ENCODE measurements at places on chromosomes 13 and 19.

GRCh38 chr13:83340170-83340569 is 542.1 kb downstream of the SLITRK1 start:
- no peak for DNase-seq

GRCh38 chr13:77040076-77040475 is 13.1 kb upstream of the FBXL3 start:
- no peak for DNase-seq

- no peak for DNase-seq
Observed at GRCh38 chr13:42492372-42492920, 81.5 kb upstream of the TNFSF11 start.

GRCh38 chr13:78881751-78882150 is 222.8 kb upstream of the OBI1 start:
- no peak for DNase-seq

- DNase-seq = no peak
Observed at GRCh38 chr13:46345866-46346265, 41.2 kb downstream of the RUBCNL start.

GRCh38 chr19:4124638-4125037 is 716 bp upstream of the MAP2K2 start:
- DNase-seq = no peak

DNA sequence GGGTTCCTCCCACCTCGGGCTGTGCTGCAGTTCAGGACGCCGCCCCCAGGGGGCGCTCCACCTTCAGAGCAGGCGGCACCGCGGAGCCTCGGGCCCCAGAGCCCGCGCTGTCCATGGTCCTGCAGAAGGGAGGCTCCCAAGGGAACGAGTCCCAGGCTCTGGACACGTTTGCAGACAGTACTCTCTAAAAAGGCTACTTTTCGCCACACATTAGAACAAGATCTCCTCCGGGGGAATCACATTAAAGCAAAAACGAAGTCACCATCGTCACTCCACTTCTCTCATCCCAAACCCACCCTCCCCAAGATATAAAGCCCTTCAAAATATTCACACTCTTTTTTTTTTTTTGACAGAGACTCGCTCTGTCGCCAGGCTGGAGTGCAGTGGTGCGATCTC is 4.6 kb upstream of the SIGLEC10 start:
- DNase-seq = peak; percentile 67

DNA sequence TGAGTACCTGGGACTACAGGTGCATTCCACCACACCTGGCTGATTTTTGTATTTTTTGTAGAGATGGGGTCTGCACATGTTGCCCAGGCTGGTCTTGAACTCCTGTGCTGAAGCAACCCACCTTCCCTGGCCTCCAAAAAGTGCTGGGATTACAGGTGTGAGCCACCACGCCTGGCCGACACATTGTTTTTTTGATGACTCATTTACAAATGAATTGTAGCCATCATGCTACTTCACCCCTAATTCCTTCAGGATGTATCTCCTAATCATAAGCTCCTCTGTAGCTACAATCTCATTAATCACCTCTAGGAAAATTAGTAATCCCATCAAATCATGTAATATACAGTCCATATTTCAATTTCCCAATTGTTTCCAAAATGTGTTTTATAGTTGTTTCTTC is 17.9 kb downstream of the RELB start:
- DNase-seq = no peak

- DNase-seq = no peak
Observed at GRCh38 chr13:83906240-83906820, 24.1 kb upstream of the SLITRK1 start.

GRCh38 chr13:75803164-75803611 is 167.1 kb downstream of the LMO7 start:
- peak; percentile 24 for DNase-seq

DNA sequence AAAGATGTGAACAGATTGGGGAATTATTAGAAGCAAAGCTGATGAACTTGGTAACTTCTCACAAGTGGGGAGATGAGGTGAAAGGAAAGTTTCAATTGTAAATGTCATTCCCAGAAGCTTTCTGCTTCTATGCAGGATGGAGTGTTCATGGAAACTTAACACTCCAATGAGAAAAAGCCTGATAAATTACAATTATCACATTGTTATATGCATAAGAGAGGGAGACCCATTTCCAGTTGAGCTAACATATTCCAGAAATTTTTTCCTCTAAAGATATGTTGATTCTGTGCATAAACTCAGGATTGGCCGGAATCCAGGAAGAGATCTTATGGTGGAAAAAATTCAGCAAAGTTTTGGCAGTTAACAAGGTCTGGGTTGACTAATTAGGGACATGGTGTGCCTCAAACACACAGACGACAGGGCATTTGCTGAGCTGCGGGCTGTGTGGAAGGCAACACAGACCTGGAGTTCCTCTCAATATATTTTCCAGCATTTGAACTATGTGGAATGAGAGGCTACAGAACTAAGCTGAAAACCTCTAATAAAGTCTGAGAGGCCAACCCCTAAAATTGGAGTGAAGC is 64.9 kb upstream of the FGF14 start:
- no peak for DNase-seq

- DNase-seq = no peak
Observed at GRCh38 chr13:98535501-98536354, 41.2 kb downstream of the STK24 start.

- DNase-seq = no peak
Observed at GRCh38 chr13:49063011-49063410, 87.3 kb downstream of the FNDC3A start.

DNA sequence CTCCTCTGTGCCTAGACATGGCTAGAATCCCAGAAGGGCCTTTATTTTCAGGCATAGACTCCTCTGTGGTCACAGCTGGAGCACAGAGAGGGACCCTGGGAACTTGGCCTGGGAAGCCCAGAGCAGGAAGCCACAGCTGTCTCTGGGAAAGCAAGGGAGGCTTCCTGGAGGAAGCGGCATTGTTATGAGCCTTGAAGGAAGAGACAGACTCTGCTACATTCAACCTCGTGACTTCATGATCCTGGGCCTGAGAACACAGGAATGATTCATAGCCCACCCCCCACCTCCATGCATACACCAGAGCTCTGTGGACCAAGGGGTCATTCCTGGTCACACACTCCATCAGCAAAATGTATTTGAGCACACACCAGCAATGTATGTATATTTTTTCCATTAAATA is 8.6 kb downstream of the RDH8 start:
- DNase-seq = no peak

DNA sequence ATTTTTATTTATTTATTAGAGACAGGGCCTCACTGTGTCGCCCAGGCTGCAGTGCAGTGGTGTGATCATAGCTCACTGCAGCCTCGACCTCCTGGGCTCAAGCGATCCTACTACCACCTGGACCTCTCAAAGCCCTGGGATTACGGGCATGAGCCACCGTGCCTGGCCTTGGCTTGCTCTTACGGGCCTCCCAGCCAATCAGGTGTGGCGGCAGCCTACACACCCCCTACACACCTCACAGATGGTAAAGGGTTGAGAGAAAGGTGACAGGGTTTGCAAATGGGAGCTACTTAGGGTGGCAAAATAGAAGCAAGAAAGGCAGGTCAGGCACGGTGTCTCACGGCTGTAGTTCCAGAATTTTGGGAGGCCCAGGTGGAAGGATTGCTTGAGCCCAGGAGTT is 1.0 kb upstream of the ZBTB32 start:
- no peak for DNase-seq

DNA sequence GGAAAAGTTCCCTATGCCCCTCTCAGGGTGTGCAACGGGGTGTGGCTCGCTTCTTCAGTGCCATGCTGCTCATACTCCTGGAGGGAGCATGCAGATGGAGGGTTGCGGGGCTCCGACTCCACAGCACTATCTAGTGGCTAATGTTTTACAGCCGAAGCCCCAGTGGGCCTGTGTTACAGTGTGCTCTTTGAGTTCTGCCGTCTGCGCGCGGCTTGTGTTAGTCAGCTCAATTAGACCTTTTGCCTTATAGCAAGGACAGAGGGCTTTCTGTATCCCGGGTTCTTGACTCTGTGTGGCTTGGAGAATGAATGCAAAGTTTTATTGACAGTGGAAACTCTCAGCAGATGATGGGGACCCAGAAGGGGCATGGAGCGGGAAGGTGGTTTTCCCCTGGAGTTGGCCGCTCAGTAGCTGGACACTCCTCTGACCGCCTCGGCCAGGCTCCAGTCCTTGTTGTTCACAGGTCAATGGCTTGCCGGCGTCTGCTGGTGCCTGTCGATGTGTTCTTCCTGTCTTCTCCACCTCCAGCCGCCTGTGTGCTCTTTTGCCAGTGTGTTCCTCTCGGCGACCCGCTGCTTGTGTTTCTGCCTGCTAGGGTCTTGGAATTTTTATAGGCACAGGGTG is 383.4 kb downstream of the LMO7 start:
- no peak for DNase-seq

- peak; percentile 73 for DNase-seq
Observed at GRCh38 chr13:73822668-73823592, 311.3 kb downstream of the KLF12 start.

DNA sequence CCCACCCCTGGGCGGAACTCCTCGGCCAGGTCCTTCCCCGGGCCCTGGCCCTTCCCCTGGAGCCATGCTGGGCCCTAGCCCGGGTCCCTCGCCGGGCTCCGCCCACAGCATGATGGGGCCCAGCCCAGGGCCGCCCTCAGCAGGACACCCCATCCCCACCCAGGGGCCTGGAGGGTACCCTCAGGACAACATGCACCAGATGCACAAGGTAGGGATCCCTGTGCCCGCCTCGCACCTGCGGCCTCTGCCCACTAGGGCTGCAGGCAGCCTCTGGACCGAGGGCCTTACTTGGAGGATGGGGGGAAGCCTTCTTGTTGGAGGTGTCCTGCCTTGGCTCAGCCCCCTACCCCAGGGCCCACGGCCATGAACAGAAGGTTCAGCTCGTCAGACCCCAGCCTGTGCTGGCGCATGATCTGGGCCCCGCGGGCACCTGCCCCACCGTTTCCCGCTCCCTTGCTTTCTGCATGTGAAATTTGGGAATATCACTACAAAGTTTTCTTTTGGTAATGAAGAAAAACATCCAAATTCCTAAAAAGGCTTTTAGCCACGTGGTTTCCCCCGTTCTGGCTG is 23.4 kb downstream of the SMARCA4 start:
- DNase-seq = no peak

- peak; percentile 51 for DNase-seq
Observed at GRCh38 chr19:19464339-19465098, 50.8 kb downstream of the TSSK6 start.

GRCh38 chr19:40611900-40612698 is 10.9 kb downstream of the LTBP4 start:
- DNase-seq = no peak

DNA sequence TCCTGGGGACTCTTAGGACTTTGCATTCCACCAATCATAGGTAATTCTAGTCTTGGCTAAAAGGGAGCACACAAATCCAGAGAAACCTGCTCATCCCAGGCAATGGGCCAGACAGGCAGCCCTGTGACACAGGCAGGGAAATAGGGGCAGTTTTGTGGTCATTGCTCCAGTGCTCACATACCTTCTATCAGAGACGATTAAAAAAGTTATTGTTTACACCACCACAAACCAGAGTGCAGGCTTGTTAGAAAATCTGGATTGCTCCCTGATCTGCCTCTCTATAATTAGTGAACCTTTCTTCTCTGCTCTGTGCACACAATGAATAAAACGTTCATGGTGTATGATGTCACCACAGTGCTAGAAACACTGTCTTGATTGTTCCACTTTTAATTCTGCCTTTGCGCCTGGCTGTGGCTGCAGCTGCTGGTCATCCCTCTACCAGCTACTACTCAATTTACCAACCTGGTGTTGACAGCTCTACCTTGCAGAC is 121.6 kb upstream of the SPATA13 start:
- DNase-seq = no peak

- no peak for DNase-seq
Observed at GRCh38 chr13:76993021-76993420, 1.1 kb downstream of the CLN5 start.

- no peak for DNase-seq
Observed at GRCh38 chr13:44873461-44873860, 115.8 kb downstream of the NUFIP1 start.

DNA sequence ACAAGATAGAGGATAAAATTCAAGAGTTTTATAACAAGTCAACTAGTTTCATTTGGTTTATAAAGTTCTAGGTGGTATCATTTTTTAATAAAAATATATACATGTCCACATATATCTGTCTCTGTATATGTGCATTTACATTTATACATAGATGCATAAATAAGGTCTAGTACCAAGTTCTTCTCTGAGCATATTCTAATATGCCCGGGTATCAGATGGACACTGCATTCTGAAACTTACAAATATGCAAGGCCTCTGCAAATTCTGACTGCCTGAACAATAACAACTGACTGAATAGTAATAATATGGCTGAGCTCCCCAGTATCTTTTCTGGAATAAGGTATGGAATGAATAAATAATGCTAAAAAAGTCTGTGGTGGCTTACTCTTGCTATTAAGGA is 304.8 kb downstream of the KLF12 start:
- DNase-seq = no peak

GRCh38 chr13:45627656-45628055 is 12.1 kb upstream of the ERICH6B start:
- no peak for DNase-seq

GRCh38 chr19:49954092-49954829 is 6.7 kb downstream of the SIGLEC11 start:
- no peak for DNase-seq

DNA sequence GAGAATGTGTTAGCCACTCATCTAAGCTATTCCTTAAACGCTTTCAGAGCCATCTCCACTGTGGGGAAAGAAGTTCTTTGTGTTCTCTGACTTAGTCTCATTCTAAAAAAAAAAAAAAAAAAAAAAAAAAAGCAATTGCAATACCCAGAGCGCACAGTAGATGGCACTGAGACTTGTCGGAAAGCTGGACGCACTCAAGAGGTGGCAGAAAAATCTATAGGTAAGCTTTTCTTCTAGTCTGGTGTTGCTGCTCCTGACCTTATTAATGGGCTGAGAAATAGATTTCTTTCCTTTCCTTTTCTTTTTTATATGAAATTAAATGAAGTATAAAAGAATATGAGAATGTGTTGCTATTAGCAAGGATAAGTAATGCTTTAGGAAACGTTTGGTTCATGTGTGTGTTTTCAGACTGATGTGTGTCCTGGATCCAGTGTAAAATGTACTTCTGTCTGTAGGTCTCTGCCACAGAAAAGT is 4.7 kb upstream of the GJB2 start:
- peak; percentile 54 for DNase-seq

GRCh38 chr13:109516186-109516585 is 270.2 kb downstream of the IRS2 start:
- DNase-seq = no peak

DNA sequence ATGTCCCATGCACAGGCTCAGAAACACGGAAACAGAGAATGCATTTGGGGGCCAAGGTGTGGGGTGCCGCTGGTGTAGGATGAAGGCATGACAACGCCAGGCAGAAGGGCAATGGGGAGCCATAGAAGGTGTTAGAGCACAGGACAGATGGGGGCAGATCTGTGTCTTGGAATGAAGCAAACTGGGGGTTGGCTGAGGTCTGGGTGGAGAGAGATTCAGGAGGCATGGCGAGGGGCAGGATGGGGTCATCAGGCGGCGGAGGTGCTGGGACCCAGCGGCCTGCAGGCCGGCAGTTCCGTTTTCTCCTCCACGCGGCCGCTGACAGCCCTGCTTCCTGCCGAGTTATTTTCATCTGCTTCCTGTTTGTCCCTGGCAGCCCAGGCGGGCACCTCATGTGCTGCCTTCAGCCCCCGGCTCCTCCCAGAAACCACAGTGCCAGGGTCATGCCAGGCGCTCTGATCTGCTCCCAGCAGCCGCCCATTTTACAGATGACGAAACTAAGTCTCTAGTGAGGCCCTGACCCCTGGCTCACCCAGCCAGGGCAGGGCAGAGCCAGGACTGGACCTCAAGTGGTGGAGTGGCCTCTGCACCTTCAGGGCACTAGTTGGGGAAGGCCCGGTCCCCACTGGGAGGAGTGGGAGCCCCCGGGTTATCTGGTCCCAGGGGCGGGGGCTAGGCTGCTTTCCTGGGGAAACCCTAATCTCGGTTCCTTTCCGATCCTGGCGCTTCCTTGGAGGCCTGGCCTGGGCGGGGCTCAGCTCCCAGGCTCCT is 2.2 kb downstream of the ARHGAP45 start:
- DNase-seq = peak; percentile 29
